NCI-H187 (cell line): ENCODE measurements at places on chromosomes 16 and 17.

DNA sequence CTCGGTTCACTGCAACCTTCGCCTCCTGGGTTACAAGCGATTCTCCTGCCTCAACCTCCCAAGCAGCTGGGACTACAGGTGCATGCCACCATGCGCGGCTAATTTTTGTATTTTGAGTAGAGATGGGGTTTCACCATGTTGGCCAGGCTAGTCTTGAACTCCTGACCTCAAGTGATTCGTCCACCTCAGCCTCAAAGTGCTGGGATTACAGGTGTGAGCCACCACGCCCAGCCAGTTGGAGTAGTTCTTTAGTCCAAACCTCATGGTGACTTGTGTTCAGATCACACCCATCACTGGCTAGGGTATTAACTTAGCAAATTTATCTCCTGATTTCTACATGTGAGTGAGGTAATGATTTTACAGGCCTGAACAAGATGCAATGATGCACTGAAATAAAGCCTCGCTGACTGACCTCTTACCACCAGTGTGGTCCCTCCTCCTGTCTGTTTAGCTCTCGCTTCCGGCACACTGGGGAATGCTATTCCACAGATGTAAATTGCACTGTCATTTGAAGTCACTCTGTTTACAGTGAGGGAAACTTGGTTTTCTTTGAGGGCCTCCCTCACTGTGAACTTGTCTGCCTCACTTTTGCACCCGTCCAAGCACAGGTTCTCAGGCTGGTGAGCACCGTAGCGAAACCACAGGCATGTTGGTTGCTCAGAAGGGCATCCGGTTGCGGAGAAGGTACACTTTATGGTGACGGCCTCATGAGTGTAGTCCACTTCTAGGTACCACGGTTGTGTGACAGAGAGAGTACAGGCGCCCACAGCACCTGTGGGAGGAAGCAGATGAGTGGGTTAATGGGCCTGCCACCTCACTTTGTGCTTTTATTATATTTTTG lies 5.5 kb downstream of the IGSF6 start:
- no peak for DNase-seq

DNA sequence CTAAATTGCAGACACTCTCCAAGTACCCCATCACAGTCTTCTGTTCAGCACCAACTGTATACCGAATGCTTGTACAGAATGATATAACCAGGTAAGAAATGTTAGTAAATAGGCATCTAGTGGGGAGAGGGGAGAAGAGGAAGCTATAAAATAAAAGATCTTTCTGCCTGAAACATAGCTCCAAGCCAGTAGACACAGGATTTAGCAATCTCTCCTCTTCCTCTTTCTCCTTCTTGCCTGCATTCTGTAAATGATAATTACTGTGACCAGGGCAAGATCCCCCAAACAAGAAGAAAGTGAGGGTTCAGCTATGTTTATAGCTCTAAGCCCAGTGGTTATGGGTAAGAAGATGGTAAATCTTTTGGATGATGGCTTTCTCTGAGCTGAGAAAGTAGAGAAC lies 17.9 kb downstream of the ACSM3 start:
- DNase-seq, result no peak

DNA sequence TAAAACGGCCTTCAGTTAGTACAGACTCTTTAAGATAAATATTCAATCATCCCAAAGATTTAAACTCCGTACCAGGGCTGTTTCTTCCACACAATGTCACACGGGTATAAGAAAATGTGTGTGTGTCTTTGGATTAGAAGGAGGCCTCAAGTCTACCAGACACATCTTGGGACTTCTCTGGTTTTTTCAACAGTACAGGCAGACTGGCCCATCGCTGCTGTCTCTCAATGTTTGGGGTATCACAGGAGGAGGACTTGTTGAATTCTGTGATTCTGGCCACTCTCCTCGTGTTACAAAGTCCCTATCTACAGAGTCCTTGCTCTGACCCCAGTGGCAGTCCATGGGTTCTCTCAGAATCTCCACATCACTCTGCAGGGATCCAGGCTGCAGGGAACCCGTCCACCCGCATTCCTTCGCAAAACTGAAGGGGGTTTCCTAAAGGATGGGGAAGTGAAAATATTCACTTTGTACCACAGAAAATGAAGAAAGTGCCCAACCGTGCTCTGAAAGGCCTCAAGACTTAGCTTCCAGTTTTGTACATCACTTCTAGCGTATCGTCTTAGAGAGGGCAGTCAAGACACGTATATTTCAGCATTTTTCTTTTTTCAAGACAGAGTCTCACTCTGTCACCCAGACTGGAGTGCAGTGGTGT lies 373.2 kb downstream of the NPIPA8 start:
- DNase-seq, result no peak

GRCh38 chr16:15897834-15898254 lies 9.4 kb upstream of the CEP20 start:
- no peak for DNase-seq

DNA sequence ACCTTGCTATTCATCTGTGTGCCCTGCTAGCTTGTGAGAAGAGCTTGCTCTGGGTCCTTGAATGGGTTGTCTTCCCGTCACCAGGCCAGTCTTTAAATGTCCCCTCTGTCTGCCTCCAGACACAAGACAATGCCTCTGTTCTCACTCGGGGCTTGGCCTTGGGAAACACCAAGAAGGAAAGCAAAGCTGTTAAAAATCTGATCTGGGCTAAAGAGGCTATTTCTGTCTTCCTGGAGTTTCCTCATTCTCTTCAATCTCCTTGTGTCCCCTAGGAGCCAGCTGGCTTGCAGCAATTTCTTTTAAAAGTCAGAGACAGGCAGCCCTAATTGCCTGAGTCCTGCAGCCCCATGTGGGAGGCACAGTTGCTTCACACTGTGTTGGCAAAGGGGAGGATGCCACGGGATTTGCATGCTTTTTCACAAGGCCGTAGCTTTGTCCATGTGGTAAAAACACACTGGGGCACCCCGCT lies 2.5 kb downstream of the DNAI2 start:
- no peak for DNase-seq

DNA sequence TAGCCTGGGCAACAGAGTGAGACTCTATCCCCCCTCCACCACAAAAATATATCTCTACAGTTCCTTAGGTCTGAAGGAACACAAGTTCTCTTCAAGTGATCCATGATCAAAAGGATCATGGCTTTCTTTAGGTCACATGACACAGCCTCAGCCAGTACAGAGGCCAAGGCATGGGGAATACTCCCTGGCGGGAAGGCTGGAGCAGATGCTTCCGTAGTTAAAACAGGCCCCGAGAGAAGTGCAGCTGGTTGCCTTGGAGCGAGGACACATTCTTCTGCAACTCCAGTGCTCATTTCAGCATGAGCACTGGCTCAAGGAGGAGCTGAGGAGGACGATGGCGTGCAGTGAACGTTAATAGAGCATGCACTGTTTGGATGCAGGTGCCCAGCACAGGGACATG lies 13.5 kb downstream of the CDIP1 start:
- DNase-seq, result no peak

GRCh38 chr17:78494696-78495330 lies 82.4 kb downstream of the DNAH17 start:
- no peak for DNase-seq

GRCh38 chr17:57544834-57545463 lies 200.2 kb downstream of the CCDC182 start:
- DNase-seq, result peak; percentile 68

DNA sequence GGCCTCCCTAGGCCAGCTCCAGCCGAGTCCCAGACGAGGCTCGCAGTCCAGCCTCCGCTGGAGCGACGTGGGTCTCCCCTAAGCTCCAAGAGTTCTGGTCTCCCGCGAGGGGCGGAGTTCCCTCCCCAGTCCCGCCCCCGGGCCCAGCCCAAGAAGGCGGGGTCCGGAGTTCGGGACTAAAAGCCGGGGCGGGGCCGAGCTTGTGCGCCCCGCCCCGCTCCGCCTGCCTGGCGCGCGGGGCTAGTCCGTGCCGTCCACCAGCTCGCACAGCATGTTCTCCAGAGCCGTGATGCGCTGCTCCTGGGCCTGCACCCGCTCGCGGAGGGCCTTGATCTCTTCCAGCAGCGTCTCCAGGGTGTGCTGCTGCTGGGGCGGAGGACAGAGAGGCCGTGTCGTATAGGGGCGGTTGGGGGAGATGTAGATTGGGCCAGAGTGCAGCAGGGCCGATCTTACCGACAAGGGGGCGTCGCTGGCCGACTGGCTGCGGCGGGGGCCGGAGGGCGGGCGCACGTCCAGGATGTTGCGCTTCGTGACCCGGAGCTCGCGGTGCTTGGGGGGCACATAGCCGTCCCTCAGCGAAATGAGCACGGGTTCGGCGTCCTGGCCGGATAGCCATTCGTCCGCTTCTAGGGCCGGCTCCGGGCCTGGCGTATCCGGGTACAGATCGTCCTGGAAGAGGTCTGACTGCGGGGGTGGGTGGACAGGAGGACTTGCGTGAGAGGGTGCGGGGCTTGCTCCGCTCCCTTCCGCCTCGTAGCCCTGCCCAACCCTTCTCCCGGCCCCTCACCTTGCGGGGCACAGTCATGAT lies 7.0 kb downstream of the CORO6 start:
- DNase-seq, result peak; percentile 30

- DNase-seq, result no peak
These were observed 1.1 kb downstream of the CD300H start for GRCh38 chr17:74566132-74566753.

- no peak for DNase-seq
These were observed 38.5 kb downstream of the ZNF276 start for GRCh38 chr16:89759746-89760340.

- DNase-seq, result no peak
These were observed 294.4 kb downstream of the SOX9 start for GRCh38 chr17:72414967-72415853.
